Osteocyte (in vitro differentiated cells): ENCODE measurements at places on chromosomes 7 and 10.

- no peak for DNase-seq
Measured at GRCh38 chr7:46551603-46552002, 630.5 kb upstream of the IGFBP3 start.

DNA sequence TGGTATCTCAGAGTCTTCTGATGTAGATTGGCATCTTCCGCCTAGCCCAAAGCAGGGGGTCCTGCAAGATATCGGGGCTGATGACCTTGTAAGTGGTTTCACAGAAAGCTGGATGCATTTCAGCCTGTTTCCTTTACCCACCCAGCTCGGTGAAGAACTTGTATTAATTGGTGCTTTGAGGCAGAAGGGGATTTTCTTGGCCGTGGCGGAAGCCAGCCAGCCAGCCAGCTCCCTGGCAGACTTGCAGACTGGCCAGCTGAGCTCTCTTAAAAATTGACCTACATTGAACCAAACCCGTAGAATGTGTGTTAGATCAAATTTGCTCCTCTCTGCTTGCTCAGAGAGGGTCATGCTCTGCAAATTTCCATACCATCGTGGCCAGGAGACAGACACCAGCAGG, 218.4 kb downstream of the ADAM12 start:
- no peak for DNase-seq

GRCh38 chr7:72023926-72024325, 388.2 kb downstream of the CALN1 start:
- no peak for DNase-seq

GRCh38 chr10:118356628-118357027, 14.5 kb upstream of the FAM204A start:
- no peak for DNase-seq

DNA sequence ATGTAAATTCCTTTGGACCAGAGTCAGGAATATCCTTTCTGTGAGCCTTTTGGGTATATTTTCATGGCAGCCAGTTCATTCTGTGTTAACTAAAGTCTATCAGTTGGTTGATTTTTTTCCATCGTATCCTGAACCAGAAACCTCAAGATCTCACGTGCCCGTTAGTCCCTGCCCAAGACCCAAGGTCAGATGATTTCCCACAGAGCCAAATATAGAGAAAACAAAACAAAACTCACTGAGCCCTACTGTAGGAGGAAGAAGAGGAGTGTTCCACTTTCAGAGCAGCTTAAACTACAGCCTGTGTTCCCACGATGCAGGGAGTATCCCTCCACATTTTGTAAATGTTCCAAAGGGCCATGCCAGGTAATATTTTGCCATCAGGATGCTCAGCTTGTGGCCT, 96.0 kb upstream of the ADO start:
- no peak for DNase-seq

DNA sequence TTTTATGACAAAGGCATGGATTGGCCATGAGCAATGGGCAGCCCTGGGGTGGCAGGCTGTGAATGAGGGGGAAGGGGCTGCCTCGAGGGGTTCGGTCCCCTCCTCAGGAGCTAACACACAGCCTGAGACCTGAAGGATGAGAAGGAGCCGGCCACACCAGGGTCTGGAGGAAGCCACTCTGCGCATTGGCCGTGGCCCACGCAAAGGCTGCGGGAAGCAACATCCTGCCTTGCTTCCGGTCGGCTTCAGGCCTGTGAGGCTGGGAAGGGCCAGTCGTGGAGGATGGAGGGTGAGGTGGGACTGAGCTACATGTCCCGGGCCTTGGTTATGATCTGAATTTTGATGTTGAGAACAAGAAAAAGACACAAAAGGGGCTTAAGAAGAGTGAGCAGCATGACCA, 49.4 kb downstream of the RGS10 start:
- DNase-seq: no peak

- DNase-seq: no peak
Measured at GRCh38 chr7:19772306-19772705, 1.1 kb downstream of the TMEM196 start.

GRCh38 chr10:8183241-8183704, 128.8 kb downstream of the GATA3 start:
- no peak for DNase-seq

DNA sequence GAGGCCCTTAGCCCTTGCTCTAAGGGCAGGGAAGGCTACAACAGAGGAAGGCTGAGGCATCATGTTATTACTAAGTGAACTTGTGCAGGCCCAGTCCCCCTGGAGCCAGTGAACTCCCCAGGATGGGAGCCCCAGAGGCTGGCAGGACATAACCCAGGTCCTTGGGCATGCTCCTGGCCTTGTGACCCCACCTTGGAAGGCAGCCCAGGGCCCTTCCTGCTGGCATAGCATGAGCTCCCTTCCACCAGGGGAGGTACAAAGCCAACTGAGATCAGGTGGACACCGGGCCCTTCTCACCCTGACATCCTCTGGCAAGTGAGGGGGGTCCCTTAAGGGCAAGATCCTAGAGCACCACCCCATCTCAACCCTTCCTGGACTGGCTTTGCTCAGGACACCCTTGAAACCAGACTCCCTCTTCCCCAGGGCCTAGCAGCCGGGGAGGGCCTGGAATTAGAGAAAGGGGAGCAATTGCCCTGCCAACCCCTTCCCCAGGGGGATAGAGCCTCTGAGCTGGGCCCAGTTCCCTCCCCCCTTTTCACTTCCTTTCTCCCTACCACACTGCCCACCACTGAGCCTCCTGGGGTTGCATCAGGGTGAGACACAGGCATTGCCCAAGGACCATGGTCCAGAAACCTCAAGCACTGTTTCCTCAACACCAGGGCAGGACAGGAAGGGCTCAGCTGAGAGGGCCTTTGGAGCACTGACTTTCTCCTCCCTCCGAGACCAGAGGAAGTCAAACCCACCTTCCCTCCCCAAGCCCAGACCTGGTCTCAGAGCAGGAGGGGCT, 1.8 kb upstream of the VSIR start:
- DNase-seq: no peak

DNA sequence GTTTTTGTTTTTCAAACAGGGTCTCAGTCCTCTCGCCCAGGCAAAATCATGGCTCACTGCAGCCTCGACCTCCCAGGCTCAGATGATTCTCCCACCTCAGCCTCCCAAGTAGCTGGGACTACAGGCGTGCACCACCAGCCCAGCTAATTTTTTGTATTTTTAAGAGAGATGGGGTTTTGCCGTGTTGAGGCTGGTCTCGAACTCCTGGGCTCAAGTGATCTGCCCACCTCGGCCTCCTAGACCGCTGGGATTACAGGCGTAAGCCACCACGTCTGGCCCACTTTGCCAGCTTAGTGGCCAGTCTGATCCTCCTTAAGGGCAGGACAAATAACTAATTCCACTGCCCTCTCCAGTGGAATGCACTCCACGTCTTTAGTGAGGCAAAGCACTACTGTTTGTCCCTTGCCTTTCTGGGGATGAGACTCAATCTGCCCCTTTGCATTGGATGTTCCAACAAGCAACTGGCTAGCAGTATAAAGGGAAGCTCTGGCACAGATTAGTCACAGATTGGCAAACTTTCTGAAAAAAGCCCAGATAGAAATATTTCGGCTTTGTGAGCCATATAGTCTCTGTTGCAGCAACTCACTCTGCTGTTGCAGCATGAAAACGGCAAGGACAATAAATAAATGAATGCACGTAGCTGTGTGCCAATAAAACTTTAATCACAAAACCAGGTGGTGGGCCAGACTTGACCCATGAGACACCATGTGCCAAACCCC, 143.8 kb upstream of the RHEB start:
- DNase-seq: no peak

GRCh38 chr10:125048094-125048864, 106.4 kb downstream of the ZRANB1 start:
- peak; percentile 94 for DNase-seq

- DNase-seq: no peak
Measured at GRCh38 chr7:35652124-35652523, 42.8 kb downstream of the HERPUD2 start.

GRCh38 chr10:123459371-123460091, 206.6 kb upstream of the GPR26 start:
- no peak for DNase-seq

DNA sequence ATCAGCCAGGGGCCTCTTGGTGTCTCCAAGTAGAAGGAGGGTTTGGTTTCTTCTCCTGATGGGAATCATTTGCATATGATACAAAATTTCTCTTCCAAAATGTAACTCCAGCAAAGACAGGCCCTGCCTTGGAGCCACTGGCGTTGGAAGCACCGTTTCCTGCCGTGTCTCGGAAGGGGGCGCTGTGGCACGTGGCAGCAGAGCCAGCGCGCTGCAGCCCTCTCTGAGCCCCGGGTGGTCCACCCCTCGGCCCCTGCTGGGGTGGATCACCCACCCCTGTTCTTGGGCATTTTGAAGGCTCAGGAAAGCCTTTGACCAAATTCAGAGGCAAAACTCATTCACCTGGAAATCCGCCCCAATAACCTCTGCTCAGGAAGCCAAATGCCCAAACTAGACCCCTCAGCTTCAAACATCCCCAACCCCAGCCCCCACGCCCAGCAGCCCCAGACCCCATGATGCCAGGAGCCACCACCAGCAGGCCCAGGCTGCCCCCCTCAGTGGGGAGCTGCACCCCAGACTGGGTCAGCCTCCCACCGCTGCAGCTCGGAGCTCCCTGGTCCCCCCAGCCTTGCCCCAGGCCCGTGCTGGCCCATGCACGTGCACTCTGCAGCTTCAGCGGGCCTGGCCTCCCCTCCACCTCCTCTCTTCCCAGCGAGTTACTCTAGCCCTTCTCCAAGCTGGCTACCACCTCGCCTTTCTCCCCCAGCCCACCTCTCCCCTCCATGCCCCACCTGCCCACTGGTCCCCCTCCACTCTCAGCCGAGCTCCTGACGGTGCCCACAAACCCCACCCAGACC, 29.5 kb upstream of the ELFN1 start:
- DNase-seq: no peak

GRCh38 chr7:155190688-155191087, 107.0 kb upstream of the INSIG1 start:
- DNase-seq: no peak

- no peak for DNase-seq
Measured at GRCh38 chr10:125375210-125375609, 214.8 kb upstream of the CTBP2 start.

- no peak for DNase-seq
Measured at GRCh38 chr7:132206594-132206993, 369.7 kb downstream of the PLXNA4 start.

DNA sequence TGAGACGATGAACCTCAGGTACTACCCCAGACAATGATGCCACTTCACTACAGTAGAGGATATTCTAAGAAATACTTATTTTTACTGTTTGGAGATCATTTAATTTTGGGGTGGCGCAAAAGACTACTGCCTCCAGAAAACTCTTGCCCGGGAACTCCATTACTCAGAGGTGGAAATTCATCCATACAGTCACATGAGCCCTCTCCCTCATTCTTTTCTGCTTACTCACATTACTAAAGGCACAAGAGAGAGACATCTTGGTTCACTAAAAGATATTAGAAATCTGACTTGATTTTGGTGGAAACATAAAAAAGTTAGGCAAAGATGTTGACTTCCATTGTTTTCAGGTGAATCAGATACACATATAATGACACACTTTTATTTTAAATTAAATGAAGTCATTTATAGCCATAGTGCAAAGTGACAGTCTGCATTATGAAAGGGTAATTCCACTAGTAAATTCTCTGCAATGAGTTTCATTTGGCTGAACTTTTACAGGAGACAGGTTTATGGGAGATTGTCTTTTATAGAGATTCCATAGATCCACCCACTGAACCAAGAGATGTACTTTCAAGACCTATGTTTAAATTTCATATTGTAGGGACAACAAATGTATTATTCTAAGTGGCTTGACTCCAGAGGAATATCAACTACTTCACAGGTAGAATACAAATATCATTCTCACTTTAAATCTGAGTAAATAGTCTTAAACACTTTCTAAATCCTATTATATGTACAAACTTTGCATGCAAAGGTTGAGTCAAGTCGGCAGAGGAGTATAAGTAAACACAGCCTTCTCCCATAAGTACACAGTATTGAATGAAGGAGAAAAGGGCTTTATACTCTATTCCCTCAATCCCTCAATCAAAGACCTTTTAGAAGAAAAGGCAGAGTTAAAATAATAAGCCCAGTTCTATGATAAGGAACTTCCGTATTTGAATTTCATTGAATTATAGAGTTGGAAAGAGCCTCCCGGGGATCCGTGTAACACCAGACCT, 18.8 kb downstream of the NEBL start:
- no peak for DNase-seq

GRCh38 chr7:133401225-133401624, 148.3 kb downstream of the EXOC4 start:
- DNase-seq: no peak

DNA sequence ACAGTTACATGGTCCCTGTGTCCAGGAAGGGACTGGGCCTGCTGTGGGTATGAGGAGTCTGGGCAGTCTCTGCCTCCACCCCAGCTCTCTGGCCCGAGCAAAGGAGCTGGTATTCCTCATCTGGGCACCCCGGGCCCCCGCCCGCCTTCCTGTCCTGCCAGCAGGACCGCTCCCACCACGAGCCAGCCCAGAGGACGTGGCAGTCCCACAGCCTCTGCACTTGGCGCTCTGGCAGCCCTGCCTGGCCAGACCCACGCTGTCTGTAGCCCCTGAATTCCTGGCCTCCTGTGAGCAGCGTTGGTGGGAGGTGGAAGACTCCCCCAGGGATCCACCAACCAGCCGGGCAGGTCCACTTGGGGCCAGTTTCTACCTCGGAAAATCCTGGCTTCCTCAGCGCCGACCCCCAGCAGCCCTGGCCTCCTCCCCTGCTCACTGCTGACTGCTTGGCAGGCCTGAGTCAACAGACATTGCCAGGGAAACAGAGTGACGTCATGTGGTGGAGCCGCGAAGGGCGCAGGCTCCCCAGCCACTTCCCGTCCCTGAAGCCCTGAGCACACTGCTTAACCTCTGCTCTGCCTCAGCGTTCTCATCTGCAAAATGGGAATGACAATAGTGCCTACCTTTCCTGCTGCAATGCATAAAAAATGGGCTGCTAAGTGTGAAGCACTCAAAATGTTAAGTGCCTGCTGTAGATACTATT, 21.6 kb upstream of the LIMK1 start:
- no peak for DNase-seq

GRCh38 chr10:29022513-29022912, 266.4 kb upstream of the LYZL1 start:
- no peak for DNase-seq

DNA sequence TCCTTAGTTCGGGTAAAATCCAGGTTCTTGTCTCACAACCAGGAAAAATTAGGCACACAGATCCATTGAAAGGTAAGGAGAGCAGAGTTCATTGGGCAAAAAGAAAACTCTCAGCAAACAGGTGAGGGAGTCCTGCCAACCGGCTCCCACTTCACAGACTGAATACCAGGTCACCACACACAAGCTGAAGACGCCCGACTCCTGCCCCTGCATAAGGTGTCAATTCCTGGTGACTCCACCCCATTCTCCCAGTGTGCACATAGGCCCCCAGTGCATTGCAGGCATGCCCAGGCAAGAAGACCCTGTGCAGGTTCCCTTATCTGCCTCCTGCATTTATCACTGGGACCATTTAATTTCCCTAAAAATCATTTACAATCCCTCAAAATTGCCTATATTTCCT, 354.6 kb downstream of the LRRTM3 start:
- DNase-seq: no peak

DNA sequence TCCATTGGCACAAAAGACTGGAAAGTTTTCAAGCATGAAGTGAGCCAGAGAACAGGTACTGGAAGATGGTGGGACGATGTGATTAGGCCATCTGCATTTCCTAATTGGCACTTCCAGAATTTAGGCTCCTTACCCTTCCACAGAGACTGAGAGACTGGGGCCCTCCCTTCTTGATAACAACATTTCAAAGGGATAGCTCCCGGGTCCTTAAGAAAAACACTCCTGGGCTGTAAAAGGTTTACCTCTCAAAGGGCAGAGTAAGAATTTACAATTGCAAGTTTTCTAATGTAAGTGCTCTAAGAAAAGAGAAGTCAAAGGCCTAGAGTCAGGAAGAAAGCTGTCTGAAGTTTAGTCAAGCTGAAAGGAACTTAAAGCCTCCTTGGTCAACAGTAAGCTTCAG, 559.5 kb upstream of the C7orf33 start:
- no peak for DNase-seq
